ENCODE measurements at places on chromosomes 6 and 20. TPM values are rescaled to one million over a fixed set of nuclear protein-coding genes. Genes with fewer than 3 reads are reported as not detected.

GRCh38 chr6:148888856-148889255, 142.0 kb downstream of the UST start:
- no peak for ATAC-seq

The ZC3H12D gene
- 0.30 TPM for total RNA-seq

DNA sequence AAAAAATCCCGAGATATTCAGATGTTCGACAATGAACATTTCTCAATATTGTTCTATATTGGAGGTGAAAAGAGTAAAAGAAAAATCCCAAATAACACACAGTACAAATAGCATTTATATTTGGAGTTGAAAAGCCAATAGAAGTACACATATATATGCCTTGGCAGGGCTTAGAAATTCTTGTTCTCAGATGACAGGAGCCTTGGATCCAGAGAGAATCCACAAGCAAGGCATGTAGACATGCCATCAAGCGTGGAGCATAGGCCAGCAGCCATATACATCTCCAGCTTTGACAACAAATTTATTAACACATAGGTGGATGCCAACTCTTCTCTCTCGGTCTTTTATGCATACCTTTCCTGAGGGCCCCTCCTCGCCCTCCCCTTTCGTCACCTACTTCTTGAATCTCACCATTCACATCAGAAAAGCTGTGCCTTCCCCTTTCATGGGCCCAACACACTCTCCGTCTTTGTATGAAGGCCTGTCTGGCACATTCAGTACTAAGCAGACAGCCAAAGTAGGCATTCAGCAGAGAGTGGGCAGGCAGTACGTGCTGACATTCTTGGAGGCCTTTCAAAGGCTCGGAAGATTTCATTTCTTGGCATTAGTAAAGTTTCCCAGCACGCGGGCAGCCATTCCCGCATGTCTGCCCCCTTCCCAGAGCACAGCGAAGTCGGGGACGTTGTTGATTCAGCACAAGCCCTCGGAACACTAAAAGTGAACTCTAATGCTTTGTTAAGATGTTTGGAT, 18.2 kb downstream of the NEDD9 start:
- peak; percentile 18 for ATAC-seq

- ATAC-seq, result no peak
Observed at GRCh38 chr6:25746968-25747367, 7.6 kb upstream of the SLC17A4 start.

GRCh38 chr6:67160820-67161219, 1453.8 kb upstream of the EYS start:
- ATAC-seq, result no peak

GRCh38 chr20:43711098-43711654, 15.6 kb downstream of the GTSF1L start:
- no peak for ATAC-seq

The PPP1R16B gene
- total RNA-seq, result 4.3 TPM

The C6orf15 gene
- 0.18 TPM for total RNA-seq

- ATAC-seq, result no peak
Observed at GRCh38 chr6:33675968-33676367, 35.5 kb downstream of the UQCC2 start.

- ATAC-seq, result peak; percentile 85
Observed at GRCh38 chr6:144307880-144308279, 22.7 kb downstream of the UTRN start.

DNA sequence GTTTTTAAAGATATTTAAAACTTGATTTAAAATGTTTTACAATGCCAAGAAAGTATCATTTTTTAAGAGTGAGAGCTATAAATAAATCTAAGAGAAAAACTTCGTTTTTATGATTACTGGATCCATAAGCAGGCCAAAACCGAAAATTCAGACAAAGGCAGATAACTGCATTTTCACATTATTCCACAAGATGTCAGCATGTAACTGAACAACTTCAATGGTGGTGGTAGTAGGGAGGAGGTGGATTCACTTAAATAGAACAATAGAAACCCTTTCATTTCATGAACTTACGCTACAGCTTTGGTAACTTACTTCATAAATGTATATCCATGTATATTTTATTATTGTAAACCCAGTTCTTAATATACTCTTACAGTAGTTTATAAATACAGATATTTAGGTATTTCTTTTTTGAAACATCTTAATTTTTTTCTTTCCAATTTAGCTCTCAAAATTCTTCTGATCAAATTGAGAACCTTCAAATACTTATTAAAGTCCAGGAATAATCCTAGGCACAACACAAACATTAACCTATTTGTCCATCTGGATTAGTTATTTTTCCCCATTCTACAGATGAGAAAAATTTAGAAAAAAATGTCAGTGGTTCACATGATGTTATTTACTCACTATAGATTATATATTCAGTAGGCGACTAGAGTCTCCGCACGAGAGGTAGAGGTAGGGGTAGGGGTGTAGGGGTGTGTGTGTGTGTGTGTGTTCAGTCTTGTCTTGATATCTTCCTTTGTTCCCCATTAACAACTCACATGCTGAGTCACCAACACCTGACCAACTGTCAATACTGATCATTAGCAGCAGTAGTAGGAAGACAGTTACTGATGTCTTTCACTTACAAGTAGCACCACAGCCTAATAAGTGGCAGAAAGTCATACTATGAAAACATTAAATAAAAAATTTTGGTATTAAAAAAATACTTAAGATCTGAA, 111.5 kb downstream of the ARHGAP18 start:
- ATAC-seq, result peak; percentile 67

The TRDN gene
- total RNA-seq, result not detected

The PRSS35 gene
- total RNA-seq, result 0.22 TPM

DNA sequence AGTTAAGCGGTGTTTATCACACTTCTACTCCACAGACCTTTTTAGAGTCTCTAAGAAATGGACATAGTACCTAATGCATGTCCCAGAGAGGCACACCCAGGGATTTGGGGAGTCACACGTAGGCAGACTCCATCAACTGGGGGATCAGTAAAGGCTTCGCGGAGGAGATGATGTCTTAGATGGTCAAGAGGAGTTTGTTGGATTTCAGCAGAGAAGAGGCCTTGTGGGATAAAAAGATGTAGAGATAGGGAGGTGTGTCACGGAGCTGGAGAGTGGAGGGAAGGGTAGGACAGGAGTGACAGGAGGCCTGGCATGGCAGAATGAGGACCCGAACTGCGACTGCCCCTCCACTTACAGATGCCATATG, 9.1 kb downstream of the DYNLRB1 start:
- ATAC-seq, result no peak

- peak; percentile 84 for ATAC-seq
Observed at GRCh38 chr6:16849280-16849987, 88.2 kb upstream of the ATXN1 start.

GRCh38 chr20:2814076-2814475, 711 bp upstream of the C20orf141 start:
- no peak for ATAC-seq

- no peak for ATAC-seq
Observed at GRCh38 chr20:14701326-14701725, 363.9 kb upstream of the FLRT3 start.

GRCh38 chr6:131053546-131054240, 9.4 kb downstream of the EPB41L2 start:
- ATAC-seq, result no peak

The OR2B3 gene
- not detected for total RNA-seq

DNA sequence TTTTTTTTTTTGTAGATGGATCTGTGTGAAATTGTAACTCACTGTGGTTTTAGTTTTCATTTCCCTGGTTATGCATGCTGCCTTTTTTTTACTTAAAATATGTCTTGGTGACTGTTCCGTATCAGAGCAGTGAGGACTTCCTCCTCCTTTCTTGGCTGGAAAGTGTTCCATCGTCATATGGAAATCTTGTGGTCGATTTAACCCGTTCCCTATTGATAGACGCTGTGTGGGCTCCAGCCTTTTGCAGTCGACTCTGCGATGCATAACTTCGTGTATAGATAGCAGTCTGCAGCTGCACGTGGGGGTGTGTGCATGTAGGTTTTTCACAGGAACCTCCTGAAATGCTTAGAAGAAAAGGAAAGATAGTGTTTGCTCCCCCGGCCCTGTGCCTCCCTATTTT, 28.1 kb upstream of the PNPLA1 start:
- no peak for ATAC-seq

GRCh38 chr6:154453329-154453728, 57.2 kb downstream of the CNKSR3 start:
- ATAC-seq, result no peak

DNA sequence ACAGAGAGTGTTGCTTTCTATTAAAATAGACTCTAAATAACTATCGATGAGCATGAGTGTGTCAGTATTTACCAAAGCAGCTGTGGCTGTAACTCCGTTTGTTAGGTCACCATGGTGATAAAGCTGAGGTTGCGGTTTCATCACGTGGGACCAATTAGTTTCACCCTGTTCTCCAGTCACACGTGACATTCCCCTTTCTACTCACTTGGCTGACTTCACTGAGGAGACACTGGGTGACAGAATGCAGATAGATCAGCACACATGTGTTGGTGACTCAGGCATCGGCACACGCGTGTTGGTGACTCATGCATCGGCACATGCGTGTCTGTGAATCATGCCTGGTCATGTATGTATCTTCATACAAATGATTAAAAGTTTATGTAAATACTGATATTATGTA, 285.4 kb downstream of the THBS2 start:
- ATAC-seq, result peak; percentile 99

DNA sequence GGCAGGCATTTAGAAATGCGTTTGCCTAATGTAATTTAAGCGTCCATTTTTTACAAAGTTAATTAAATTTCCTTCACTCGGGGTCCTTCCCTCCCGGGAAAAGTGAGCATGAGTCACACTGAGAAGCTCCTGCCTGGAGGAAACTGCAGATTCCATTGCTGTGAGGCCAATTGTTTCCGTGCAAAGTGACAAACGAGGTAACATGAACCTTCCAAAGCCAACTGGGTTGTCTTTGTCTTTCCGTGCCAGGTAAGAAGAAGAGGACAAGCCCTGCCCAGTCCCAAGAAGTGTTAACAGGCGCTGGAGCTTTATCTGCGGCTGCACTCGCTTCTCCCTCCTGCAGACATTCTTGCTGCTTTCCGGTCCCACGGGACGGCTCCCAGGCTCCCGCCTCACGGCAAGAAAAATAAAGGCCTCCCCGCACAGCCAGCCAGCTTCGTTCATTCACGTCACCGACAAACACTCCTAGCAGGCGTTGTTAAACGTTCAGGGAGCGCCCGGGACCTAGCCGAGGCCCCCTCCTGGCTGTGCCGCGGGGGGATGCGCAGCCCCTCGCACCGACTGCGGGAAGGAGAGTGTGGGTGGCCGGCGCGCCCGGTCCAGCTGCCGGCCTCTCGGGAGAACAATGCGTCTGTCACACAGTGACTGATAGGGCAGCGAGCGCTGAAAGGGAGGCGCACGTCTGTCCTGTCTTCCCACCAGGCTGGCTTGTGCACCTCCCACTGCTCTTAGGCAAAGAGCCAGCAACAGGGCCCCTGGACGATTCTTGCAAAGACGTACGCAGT, 61.5 kb upstream of the HDDC2 start:
- ATAC-seq, result peak; percentile 93

DNA sequence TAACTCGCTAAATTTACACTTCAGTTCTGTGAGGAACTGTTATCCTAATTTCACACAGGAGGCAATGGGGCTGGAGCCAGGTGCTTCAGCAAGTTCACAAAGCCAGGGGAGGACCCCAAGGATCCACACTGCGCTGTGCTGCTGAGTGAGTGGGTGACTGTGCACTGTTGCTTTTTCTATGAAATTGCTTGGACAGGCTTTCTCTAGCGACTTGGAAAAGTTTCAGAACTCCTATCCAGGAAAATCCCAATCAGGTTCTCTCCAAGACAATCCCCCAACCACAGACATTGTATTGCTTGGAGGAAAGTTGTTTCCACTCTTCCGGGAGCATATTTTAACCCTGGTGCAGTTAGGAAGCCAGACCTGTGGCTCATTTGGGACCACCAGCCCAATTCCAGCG, 175.9 kb upstream of the CST7 start:
- no peak for ATAC-seq

The IL17A gene
- not detected for total RNA-seq

DNA sequence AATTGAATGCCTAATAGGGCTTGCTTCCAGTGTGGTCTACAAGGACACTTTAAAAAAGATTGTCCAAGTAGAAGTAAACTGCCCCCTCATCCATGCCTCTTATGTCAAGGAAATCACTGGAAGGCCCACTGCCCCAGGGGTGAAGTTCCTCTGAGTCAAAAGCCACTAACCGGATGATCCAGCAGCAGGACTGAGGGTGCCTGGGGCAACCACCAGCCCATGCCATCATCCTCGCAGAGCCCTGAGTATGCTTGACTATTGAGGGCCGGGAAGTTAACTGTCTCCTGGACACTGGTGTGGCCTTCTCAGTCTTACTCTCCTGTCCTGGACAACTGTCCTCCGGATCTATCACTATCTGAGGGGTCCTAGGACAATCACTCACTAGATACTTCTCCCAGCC, 411.5 kb downstream of the TENT5A start:
- ATAC-seq, result no peak

The ESR1 gene
- total RNA-seq, result 0.67 TPM

DNA sequence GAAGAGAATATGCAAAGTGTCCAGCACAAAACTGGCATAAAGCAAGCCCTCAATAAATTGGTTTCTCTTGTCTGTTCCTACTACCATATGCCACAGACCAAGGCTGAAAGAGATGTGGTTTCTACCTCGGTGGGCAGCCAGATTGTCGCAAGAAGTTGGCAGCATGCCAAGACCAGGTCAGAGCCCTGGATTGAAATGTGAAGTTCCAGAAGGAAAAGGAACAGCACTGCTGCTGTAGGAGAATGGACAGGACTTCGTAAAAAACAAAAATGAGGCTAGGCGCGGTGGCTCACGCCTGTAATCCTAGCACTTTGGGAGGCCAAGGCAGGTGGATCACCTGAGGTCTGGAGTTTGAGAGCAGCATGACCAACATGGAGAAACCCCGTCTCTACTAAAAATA, 22.1 kb downstream of the MRPL14 start:
- no peak for ATAC-seq

The SCGN gene
- 2.5 TPM for total RNA-seq

DNA sequence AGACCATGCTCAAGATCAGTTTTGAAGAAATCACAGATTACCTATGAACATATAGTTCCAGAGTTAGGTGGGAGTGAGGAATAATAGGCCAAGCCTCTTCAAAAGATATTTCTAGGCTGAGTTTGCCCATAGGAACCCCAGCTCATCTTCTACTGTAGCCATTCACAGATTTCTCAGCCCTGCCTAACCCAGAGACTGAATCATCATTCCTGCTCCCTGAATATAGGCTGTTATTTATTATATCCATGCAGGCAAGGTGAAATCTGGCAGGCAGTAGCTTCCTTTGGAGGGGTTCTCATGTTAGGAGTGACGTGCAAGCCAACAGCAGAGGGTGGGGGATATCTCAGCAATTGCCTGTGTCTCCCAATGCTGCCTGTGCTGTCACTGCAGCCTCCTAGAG, 25.6 kb upstream of the ADGRF4 start:
- ATAC-seq, result no peak

DNA sequence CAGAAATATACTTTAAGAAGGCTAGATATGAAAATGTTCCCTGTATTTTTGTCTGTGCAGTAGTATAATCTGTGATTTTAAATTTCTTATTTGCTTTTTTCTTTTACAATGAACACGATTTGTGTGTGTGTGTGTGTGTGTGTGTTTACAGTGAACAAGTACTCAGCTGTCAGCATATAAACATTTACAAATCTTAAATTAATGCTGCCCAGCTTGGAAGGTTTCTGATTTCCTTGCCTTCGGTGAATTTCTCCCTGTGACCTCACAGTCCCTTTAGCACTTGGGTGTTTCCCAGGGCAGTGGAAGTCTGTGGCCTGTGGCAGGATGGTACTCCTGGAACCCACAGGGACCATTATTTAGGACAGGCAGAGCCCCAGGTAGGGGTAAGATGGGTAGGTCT, 37.6 kb downstream of the TXLNB start:
- no peak for ATAC-seq

- ATAC-seq, result no peak
Observed at GRCh38 chr6:89145091-89145955, 532 bp upstream of the PM20D2 start.
